Thoracic aorta (tissue), 2 donors: ENCODE measurements at places on chromosomes 4 and X.

- no peak for DNase-seq
These were observed 27.8 kb downstream of the BANK1 start for GRCh38 chr4:101818362-101818761.

- DNase-seq = no peak
These were observed 12.8 kb downstream of the CYP4V2 start for GRCh38 chr4:186204103-186204559.

DNA sequence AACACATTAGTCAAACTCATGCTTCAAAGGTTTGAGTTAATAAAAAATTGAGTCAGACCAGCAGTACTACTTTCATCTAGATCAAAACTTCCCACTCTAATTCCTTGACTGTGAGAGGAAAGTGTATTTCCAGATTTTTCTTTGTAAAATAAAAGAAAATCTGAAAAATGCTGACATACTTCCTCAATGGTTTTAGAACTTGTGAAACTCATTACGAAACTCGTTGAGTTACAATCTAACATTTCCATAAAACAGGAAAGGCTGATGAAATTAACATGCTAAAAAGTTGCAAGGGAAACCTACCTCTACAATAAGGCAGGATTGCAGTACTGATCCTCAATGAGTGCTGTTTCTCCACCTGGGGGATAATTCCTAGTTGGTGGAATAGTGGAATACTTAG, 217.8 kb upstream of the HCCS start:
- no peak for DNase-seq

- no peak for DNase-seq
These were observed 150.3 kb downstream of the FBXW7 start for GRCh38 chr4:152385551-152385950.

DNA sequence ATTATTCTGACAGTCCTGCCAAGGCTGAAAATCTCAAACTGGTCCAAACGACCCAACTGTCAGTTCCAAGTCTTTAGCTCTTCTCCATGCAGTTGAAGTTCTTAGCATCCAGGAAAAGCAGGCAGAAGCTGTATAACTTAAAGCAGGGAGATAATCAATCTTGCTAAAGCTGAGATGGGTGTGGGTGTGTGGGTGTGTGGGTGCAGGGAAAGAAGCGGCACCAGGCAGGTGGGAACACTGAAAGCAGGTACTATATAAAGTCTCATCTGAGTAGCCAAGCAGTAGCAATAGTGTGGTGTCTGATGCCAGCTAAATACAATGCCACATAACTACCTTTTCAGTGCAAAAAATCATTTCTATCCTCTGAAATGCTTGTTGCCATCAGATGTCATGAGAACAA, 69.7 kb upstream of the EGFL6 start:
- no peak for DNase-seq

- no peak for DNase-seq
These were observed 505.0 kb downstream of the TECRL start for GRCh38 chr4:63904201-63904600.

GRCh38 chrX:86329174-86329573, 180.9 kb downstream of the DACH2 start:
- no peak for DNase-seq

DNA sequence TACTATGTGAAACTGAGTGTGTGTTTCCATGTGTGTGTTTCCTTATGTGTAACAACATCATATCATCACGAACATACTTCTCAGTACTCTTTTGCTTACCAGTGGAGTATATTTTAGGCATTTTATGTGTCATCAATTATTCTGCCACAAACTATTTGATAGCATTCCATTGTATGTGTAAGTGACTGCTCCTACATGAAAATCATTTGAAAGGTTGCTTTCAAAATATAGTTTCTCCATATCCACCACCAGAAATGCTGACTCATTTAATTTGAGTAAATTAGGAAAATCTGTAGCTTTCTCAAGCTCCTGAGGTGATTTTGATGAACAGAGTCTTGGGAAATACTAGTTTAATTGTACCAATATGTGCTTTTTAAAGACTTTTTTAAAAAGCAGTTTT, 376.2 kb downstream of the PCDH18 start:
- no peak for DNase-seq

DNA sequence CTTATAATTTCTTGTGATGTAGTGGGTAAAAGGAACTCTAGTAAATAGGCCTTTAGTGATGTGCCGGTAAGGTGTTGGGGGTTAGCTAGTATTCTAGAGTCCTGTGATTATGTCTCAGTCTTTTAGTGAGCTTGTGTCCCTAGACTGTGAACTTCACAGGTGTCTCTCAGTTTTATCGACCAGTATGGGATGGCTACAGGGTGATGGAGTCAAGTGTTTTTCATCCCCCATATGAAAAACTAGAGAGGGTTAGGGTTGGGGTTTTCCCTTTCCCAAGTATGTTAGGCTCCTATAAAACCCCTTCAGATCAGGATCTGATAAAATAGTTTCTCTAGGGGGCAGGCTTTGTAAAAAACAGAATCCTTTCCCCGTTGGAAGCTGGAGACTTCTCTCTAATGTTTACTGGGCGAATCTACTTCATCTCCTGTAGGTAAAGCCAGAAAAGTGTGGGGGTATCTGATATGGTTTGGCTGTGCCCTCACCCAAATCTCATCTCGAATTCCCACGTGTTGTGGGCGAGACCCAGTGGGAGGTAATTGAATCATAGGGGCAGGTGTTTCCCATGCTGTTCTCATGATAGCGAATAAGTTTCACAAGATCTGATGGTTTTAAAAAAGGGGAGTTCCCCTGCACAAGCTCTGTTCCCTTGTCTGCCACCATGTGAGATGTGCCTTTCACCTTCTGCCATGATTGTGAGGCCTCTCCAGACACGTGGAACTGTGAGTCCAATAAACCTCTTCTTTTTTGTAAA, 120.8 kb downstream of the DTHD1 start:
- DNase-seq = no peak

DNA sequence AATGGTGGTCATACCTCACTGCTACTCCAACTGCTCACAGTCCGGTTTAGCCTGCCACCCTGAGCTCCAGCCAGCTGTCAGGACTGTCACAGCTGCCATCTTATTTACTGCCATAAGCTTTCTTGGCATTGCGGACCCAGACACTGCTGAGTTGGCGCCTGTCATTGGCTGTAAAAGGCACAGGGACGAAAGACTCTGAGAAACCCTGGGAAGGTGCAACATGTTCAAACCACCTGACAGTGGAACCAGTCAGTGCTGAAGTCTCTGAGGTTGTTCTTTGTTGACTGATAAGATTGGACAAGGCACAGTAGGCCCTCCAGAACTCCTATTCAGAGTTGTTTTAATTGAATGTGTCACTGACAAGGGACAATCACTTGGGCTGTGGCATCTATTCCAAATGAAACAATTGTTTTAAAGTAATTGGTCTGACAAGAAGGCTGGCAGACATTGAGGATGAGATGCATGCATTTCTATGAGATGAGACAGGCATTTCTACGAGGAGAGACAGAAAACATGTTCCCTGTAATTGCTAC, 927.8 kb downstream of the STPG2 start:
- no peak for DNase-seq

GRCh38 chrX:1468250-1468772, 15.6 kb upstream of the ASMTL start:
- no peak for DNase-seq

GRCh38 chr4:122836941-122837340, 10.3 kb downstream of the FGF2 start:
- DNase-seq = no peak

DNA sequence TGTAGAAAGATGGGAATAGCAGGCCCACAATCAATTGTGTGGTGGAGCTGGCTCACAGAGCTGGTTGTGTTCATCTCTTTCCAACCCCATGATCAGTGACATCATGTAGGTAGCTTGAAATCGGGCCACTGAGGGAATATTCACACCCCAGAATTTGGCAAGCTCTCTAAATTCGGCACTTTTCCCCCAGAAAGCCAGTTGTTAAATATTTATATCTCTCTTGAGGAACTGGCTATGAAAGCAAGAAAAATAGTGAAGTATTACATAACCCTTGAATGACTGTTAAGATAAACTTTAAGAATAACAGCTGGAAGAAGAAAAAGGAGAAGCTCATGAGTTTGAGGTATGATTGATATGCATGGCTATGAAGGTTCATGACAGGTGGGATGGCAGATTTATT, 38.9 kb downstream of the GPRIN3 start:
- no peak for DNase-seq

- DNase-seq = no peak
These were observed 199.5 kb upstream of the DIPK2B start for GRCh38 chrX:45400027-45400779.

DNA sequence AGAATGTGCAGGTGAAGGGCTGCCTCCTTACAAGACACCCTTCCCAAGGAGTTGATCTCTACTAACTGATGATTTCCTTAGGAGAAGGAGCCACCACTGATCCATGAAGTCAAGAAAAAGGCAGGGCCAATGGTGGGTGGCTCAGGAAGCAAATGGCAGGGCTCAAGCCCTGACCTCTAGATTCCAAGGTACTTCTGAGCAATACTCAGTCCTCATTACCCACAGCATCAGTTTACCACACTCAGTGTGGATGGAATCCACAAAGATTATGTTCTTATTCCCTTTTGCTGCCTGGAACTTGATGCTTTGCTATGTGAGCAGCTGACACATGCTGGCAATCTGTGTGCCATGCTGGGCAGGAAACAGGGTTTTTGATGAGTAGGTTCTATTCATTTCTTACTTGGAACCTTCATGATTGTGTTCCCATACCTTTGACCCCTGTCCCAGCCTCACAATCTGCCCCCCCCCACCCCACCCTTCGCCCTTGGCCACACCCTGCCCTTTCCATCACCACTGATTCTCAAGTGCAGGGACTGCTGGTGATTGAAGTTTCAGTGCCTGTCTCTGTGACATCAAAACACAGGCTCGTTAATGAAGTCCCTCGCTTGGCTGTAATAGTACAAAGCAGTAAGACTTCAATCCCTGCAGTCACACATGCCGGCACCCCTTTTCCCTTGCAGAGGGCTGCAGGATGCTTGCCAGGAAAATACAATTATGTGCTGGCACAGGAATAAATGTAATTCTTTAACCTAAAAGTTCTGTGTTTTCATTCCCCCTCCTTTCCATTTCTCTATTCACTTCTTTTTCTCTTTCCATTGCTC, 135.6 kb upstream of the GPC4 start:
- no peak for DNase-seq

- no peak for DNase-seq
These were observed 149.9 kb upstream of the PAQR3 start for GRCh38 chr4:79088946-79089691.

DNA sequence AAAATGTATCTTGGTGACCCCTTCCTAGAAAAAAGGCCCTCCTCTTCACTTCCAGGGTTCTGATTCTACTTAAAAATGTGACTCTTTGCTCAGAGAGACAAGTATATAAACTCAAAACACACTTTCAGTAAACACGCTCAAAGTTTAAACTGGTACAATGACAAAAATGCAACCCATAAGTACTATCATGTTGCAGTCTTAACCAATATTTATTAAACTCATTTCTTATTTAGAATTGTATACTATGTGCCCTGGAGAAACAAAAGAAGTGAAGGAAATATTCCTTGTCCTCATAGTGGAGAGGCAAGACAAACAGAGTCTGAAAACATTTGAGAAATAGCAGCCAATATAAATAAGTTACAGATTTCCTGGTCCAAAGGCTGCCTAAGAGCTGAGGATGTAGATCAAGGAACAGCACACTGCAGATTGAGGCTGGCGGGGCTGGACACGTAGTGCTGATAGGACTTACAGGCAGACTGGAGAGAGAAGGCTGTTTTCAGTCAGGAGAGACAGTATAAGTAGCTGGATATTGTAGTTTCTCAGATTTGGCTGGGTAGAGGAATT, 39.1 kb upstream of the ANXA3 start:
- DNase-seq = no peak

GRCh38 chr4:130395871-130396270, 1299.9 kb downstream of the C4orf33 start:
- DNase-seq = no peak

- DNase-seq = no peak
These were observed 136.2 kb downstream of the CFAP299 start for GRCh38 chr4:80471756-80472155.

GRCh38 chr4:176791591-176792325, 964 bp downstream of the VEGFC start:
- DNase-seq = no peak

DNA sequence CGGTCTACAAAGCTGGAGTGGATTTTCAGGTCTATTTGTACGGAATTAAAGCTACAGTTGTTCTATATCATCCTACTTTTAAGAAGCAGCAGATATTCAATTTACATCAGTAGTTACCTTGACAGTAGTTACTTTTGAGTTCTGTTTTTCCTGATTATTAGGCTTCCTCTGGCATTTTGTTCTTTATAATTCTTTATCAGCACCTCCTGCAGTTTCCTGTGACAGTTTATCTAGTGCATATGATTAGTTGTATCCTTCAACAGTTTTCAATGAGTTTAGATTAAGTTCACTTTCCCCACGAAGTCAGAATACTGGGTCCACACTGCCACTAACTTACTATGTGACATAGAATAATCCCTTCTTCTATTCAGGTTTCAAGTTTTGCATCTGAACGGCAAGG, 71.7 kb downstream of the IDS start:
- no peak for DNase-seq

- no peak for DNase-seq
These were observed 277.1 kb upstream of the DIAPH2 start for GRCh38 chrX:96407501-96407900.

- DNase-seq = no peak
These were observed 89.3 kb upstream of the UGT8 start for GRCh38 chr4:114509340-114509739.

DNA sequence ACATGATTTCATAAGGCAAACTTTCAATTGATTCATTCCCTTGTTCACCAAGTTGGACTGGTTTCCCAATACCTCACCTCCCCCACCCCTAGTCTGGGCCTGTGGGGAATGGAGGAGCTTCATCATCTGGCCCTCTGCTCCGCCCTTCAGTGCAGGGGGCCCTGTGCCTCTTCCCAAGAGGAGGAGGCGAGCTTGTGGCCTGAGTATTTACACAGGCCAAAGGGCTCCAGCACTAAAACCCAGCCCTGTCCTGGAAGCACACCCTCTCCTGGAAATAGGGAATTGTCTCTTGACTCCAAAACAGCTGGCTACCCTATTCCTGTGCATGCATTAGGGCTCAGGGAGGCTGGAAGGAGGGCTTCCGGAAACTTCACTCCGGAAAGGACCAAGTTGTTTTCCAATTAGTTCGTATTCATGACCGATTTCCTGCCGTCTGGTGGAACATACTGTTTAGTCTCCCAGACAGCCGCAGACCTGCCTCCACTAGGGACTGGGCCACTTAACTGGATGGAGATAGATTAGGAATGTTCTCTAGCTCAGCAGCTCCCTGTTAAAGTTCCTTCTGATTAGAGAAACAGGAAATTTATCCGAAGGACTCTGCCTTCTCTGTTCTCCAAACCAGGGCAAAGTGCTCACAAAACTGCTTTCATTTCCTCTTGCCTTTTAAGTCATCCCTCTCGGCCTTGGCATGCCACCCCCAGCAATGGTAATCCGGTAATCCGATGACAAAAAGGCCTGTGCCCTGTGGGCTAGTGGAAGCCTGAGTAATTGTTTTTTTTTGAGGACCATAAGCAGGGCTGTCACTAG, 5.8 kb downstream of the SRPX2 start:
- DNase-seq = no peak

- no peak for DNase-seq
These were observed 32.1 kb upstream of the PARM1 start for GRCh38 chr4:74900862-74901261.
